ENCODE measurements at places on chromosomes 5 and 9.

DNA sequence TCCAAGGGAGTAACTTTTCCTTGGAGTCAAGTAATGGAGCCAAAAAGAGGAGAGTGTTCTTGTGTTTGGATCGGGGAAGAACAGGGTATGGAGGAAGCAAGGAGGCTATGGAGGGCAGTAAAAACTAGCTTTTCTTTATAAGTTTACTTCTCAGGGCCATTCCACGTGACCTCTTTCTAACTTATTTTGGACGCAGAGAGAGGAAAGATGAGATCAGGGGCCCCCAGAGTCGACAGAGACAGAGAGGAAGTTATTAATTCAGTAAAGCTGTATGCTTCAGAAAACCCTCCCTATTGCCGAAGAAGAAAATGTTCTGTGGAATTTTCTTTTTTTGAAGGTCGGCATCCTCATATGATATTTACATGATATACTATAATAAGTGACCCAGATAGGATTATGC lies 233.8 kb upstream of the MPDZ start:
- no peak for DNase-seq

DNA sequence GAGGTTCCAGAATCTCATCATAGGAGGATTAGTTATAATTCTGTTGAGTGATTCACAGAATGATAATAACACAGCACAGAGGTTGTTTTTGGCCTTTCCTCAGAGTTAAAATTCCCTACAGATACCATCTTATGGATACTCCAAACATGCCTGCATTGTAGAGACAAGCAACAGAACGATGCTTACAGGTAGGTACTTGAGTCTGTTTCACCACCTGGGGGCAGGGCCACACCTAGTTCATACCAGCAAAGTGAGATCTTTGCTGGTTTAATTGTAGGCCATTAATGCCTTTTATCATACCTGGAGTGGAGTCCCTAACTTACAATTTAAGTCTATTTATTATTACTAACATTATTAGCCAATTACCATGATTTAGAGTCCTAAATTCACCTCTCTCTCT lies 416.5 kb upstream of the TLE4 start:
- DNase-seq: no peak

DNA sequence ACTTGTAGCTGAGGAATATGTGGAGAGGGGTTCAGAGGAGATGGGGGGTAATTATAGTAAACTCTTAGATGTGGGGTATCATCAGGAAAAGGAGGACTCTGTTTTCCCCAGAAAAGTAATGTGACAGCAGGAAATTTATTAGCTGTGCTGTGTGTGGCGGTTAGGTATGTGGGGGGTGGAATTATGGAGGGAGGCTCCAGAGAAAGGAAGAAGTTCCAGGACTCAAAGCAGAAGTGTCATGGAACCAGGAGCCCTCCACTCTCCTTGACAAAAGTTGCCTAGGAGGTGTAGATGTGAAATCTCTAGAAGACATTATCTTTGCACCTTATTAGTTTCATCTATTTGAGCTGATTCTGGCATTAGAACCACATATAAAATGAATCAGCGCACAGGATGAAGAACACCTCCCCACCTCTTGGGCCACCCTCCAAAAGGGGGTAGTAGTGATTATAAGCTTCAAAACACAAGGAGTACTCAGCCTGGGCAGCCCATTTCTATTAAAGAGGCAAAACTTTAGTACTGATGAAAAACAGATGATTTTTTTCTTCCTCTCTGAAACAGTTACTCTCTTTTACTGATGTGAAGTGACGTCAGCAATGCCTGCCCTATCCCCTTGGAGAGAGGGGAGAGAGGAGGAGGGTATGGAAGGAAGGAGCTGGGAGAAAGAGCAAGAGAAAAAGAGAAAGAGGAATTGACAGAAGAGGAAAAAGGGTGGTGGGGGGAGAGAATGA lies 18.2 kb downstream of the NR2F1 start:
- DNase-seq: no peak

DNA sequence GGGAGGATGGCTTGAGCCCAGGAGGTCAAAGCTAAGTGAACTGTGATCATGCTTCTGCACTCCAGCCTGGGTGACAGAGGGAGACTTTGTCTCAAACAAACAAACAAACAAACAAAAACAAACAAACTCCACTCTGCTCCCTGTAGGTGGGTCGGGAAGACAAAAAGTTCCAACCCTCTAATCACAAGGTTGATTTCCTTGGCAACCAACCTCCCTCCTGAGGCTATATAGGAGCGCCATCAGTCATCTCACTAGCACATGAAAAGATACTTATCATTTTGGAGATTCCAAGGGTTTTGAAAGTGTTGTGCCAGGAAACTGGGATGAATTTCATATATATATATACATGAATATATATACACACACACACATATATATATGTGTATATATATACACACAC lies 160.5 kb downstream of the TUSC1 start:
- no peak for DNase-seq

DNA sequence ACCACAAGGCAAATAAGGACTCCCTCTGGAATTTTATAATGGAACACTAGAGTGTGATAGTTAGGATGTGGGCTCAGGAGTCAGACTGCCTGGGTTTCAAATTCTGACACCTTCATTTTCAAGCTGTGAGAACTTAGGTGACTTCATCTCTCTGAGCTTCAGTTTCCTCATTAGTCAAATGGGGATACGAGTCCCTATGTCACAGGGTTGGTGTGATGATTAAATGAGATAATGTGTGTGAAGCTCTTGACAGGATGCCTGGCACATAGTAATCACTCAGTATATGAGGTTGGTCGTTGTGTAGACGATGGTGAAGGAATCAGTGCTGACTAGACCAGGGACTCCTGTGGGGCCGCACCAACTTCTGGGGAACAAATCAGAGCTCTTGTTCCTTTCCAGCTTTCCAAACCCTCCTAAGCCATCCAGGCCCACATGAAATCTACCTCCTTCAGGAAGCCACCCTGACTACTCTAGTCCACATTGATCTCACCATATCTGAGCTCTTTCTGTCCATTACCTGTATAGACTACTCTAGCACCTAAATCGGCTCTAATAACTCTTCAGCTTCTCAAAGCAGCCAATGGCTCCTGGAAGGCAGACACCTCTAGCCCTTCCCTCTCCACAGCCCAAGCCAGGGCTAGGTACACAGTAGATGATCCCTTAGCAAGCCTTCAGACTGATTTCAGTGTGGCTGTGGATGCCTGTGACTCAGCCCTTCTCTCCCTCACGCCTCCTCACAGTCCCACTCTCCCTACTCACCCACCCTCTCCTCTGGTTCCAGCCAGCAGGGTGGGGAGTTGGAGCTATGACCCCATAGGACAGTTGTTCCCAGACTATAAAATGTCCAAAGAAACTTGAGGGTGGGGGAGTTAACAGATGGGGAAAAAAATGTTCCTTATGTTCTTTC lies 2.5 kb upstream of the TCF7 start:
- no peak for DNase-seq

- no peak for DNase-seq
Observed at GRCh38 chr9:6785682-6786081, 27.9 kb downstream of the KDM4C start.

- DNase-seq: no peak
Observed at GRCh38 chr5:73747696-73748380, 121.8 kb downstream of the ARHGEF28 start.

DNA sequence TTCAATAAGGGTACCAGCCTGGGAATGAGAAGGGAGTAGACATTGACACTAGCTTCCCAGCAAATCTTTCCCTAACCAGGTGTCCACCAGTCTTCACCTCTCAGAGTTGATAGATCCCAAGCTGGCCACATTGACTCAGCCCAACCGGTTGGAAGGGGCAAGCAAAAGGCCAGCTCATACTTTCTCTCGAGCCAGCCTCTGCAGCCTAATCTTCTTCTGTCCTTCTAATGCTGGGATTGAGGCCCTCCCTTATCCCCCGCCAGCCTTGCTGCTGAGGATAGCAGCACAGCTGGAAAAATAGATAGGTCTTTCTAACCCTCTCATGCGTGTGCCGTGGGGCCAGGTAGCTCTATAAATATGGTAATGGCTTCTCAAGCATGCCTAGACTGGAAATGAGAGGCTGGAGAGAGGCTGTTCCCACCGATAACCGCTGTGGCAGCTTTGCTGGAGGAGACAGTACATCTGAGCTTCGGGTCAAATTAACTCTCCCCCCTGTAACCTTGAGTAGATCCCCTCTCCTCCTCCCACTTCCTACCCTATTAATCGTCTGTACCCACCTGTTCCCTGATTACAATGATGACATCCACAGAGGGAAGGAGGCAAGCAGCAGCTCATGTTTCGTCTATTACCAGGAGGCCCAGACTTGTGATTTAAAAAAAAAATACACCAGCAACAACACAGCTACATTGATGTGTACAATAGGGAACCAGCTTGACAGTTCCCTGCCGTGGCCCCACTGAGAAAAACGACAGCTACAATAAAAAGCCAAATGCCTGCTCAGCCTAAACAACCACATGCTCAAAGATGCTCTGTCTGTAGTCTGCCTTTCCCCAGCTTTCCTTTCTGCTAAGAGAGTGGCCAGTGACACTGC lies 219.9 kb upstream of the BRINP1 start:
- no peak for DNase-seq

DNA sequence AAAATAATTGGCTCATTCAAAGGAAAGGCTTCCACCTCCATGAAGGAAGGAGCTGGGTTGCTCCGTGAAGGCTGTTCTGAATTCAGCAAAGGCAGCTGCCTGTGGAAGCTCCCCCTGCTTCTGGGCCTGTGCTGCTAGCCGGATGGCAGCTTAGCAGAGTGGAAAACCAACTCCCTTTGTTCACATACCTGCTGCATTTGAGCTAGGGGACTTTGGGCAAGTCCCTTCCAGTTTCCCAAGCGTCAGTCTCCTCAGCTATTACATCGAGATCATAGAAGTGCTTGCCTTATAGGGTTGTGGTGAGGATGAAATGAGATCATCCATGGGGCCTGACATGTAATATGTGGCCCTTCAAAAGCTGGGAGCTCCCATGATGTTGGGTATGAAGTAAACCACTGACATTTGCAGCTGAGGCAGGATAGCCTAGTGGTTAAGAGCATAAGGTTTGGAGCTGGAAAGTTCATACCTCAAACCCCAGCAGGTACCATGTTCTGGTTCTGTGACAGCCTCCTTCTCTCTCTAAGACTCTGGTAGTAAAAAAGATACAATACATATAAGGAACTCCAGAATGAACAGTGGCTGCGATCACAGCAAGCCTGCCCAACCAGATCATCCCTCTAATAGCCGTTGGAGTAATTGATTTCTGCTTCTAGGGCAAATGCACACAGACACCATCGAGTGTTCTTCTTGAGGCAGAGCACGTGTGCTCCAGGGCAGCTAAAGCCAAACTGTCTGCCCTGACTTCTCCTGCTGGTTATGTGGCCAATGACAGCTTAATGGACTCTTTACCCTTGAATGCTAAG lies 11.0 kb upstream of the DENND1A start:
- DNase-seq: no peak

DNA sequence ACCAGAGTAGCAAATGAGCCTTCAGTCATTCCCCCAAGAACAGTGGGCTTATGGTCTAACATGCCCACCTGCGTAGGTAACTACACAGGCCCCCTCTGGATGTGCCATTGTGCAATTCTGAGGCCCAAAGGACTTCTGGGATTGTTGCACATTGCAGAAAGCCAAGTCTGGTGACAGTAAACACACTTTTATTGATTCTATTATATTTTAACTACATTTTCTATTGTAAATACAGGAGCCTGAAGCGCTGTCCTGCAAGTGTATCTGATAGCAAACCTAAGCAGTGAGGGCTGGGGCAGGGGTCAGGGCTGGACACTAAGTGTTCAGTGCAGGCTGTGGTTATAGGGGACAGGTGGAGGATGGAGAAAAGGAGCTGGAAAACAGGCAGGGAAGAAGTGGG lies 57.5 kb downstream of the TEX10 start:
- DNase-seq: no peak

GRCh38 chr9:78871452-78872331 lies 574.8 kb downstream of the PSAT1 start:
- no peak for DNase-seq

- DNase-seq: no peak
Observed at GRCh38 chr9:13377171-13377925, 97.9 kb upstream of the MPDZ start.

DNA sequence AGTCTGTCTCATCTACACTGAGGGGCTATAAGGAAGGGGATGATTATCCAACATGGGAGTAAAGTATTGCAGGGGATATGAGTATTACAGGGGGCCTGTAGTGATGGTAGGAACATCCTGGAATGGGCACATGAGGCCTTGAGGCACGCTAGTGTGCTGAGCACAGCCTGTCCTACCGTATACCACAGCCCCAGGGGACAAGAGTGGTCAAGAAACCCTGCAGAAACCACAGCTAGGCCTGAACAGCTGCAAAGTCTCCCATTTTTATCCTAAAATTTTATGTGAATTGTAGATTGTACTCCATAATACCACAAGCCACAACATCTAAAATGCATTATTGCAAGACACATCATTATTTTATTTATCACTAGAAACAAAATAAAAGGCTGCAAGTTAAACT lies 136.3 kb upstream of the ASTN2 start:
- no peak for DNase-seq

GRCh38 chr9:91056917-91057316 lies 255.3 kb downstream of the SYK start:
- no peak for DNase-seq

GRCh38 chr5:135053278-135053677 lies 19.2 kb upstream of the PITX1 start:
- DNase-seq: no peak

DNA sequence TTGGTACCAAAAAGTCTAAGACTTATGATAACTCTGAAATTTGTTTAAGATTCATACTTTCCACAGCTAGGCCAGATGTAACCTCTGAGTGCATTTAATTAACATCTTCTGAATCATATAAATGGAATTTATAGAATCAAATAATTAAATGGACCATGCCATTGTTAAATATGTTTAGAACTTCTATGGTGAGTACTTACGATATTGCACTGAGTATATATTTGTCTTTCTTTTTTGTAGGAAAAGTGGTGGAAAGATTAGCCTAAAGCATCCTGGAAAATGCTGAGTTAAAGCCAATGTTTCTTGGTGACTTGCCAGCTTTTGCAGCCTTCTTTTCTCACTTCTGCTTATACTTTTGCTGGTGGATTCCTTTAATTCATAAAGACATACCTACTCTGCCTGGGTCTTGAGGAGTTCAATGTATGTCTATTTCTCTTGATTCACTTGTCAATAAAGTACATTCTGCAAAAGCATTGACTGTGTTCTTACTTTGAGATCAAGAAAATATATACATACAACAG lies 11.9 kb downstream of the SPINK6 start:
- no peak for DNase-seq

DNA sequence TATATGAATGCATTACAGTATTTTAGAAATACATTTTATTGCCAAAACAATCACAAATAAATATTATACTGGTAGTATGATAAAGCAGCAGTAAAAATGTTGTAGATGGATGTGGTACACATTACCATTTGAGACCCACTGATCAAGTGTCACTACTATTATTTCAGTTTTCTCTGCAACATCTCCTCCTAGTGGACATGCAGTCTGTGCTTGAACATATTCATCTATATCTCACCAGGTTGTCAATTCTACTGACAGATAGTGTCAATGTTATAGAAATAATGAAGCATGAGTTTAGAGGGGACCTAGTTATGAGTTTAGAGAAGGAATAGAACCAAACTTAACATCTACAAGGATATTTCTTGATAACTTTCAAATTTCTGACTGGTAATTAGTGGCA lies 39.2 kb upstream of the ELOVL7 start:
- DNase-seq: no peak

Measured in glutamatergic neuron (in vitro differentiated cells).